ENCODE measurements at places on chromosomes 2 and 18. TPM values are rescaled to one million over a fixed set of nuclear protein-coding genes. Genes with fewer than 3 reads are reported as not detected.

DNA sequence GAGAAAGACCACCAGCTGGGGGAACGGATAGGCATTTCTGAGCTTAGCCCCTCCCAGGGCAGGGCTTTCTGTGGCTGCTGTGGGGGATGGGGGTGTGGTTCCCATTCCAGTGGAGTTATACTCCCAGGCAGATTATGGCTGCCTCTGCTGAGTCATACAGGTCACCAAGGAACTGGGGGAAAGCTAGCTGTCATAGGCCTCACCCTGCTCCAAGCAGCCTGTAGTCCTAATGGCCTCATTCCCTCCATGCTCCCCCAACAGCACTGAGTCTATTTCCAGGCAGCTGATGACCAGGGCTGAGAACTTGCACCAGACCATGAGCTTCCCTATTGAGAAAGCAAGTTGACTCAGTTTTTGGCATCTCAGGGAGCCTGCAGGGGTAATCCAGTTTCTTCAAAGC, 87.1 kb downstream of the GPR39 start:
- no peak for DNase-seq

- DNase-seq, result no peak
Measured at GRCh38 chr2:181781078-181781786, 100.9 kb upstream of the NEUROD1 start.

DNA sequence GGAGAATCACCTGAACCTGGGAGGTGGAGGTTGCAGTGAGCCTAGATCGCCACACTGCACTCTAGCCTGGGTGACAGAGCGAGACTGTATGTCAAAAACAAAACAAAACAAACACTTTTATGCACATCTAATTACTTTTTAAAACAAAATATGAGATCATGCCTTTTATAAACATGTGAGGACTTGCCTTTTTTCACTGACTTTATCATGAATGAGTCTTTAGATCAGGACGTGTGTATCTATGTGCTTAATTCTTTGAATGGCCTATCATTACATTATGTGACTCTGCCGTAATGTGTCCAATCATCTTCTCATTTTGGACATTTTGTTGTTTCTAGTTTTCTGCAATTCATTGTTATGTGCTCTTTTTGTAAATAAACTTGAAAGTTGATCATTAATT, 58.7 kb downstream of the FAM117B start:
- no peak for DNase-seq

DNA sequence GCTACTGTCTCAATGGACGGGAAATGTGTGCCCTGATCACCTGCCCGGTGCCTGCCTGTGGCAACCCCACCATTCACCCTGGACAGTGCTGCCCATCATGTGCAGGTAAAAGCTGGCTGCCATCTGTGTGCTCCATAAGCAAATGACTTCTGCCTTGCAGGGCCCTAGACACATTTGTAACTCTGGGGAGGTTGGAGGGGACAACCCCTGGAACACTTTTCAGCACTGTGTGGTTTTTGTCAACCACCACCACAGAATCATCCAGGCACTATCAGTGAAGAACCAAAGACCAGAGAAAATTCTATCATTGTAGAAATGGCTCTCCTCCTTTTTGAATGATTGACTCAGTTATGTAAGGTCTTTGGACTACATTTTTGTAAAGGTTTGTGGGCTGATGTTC, 84.3 kb downstream of the FEZ2 start:
- DNase-seq, result no peak

- DNase-seq, result no peak
Measured at GRCh38 chr2:215745331-215745730, 268.0 kb downstream of the MREG start.

The AQP4 gene
- not detected for total RNA-seq

The APLF gene
- total RNA-seq, result 2.0 TPM

DNA sequence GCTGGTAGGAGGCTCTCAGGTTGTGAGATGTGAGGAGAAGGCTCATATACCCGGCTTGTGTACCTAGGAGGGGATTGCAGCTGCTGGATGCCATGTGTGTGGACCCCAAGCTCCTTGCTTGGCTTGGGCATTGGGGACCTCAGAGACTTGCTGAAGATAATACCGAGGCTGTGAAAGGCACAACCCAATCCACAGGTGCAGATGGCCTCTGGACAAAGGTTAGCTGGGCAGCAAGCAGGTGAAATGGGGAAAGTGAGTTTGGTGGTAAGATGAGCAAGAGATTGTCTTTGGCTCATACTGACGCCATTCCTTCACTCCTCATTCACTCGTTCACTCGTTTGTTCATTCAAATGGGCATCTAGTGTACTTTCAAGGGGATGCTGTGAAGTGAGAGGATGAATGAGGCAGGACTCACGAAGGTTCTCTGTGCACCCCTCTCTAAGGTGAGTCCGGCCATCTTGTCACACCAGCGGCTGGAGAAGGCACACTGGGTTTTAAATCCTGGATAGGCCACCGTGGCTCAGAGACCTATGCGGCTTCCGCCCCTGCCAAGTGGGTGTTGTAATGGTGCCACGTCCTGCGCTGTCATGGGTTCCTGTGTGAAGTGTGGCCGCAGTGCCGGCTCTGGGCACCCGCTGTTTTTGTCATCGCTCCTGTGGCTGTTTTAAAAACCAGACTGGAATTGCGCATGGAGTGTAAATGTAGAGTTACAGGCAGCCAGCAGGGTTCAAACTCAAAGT, 13.7 kb downstream of the FBLN7 start:
- DNase-seq, result no peak

The OXER1 gene
- total RNA-seq, result not detected

DNA sequence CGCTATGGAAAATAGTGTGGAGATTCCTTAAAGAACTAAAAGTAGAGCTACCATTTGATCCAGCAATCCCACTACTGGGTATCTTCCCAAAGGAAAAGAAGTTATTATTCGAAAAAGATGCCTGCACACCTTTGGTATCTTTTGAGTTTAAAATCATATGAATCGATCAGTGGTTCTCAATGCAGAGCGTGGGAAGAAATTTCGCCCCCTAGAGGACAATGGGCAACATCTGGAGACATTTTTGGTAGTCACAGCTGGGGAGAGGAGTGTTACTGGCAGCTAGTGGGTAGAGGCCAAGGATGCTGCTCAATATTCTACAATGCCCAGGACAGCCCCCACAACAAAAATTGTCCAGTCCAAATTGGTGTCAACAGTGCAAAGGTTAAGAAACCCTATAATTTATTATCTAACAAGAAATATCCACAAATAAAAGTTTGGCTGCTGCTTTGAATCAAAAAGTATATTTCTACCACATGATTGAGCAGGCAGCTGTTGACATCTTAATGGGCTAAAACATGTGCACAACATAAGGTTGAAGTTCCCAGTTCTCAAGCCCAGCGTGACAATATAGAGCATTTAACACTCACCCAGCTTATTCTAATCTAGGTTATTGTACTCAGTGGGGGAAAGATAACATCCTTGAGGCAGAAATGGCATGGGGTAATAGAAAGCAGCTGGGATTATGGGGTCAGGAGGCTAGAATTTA, 425.7 kb downstream of the LRATD1 start:
- no peak for DNase-seq

The LOXL3 gene
- total RNA-seq, result 1.2 TPM

The PARD6G gene
- total RNA-seq, result not detected

- no peak for DNase-seq
Measured at GRCh38 chr2:170710609-170710979, 4.5 kb upstream of the SP5 start.

GRCh38 chr2:203637471-203638167, 68.8 kb upstream of the CD28 start:
- DNase-seq, result no peak

GRCh38 chr2:83251321-83251872, 1207.7 kb downstream of the SUCLG1 start:
- DNase-seq, result no peak

The DNAH7 gene
- 0.02 TPM for total RNA-seq

DNA sequence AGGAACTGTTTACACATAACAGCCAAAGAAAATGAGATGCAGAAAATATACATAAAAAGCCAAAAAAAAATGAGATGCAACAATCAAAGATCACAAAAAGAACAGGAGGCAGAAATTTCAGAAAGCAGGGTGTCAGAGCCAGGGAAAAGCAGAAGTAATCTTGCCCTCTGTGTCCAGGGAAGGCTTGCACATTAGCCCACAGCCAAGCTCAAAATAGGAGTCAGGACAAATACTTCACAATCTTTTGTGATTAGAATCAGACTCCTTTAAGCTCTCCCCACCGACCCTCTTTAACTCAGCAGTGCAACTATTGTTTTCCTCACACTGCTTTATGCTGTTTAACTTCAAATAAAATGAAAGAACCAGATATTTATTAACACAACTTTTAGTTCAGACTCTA, 34.6 kb downstream of the IAH1 start:
- no peak for DNase-seq

The SP140 gene
- 55.3 TPM for total RNA-seq

The ALK gene
- total RNA-seq, result not detected

The FOXI3 gene
- total RNA-seq, result not detected

The HOXD13 gene
- total RNA-seq, result not detected

DNA sequence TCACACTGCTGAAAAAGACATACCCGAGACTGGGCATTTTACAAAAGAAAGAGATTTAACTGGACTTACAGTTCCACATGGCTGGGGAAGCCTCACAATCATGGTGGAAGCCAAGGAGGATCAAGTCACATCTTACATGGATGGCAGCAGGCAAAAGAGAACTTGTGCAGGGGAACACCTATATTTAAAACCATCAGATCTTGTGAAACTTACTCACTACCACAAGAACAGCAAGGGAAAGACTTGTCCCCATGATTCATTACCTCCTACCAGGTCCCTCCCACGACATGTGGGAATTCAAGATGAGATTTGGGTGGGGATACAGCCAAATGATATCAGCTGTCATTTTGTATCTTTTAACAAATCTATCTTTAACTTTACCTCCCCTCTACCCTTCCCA, 251.1 kb upstream of the RASGRP3 start:
- DNase-seq, result no peak

DNA sequence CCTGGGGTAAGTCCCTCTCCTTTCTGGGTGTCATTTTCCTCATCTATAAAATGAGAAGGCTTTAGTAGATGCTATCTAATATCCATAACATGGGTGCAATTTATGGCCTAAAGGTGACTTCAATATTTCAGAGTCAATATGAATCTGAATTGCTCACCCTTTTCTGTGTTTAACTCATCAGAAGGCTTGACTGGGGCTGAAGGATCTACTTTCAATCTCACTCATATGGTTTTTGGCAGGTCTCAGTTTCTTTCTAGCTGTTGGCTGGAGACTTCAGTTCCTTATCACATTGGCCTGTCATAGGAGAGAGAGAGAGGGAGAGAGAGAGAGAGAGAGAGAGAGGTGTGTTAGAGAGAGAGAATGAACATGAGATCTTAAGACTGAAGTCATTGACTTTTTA, 343.7 kb upstream of the MEX3C start:
- DNase-seq, result no peak

The PSMD14 gene
- 100 TPM for total RNA-seq

The MLPH gene
- total RNA-seq, result not detected

GRCh38 chr2:160615706-160616105, 122.1 kb upstream of the RBMS1 start:
- no peak for DNase-seq

DNA sequence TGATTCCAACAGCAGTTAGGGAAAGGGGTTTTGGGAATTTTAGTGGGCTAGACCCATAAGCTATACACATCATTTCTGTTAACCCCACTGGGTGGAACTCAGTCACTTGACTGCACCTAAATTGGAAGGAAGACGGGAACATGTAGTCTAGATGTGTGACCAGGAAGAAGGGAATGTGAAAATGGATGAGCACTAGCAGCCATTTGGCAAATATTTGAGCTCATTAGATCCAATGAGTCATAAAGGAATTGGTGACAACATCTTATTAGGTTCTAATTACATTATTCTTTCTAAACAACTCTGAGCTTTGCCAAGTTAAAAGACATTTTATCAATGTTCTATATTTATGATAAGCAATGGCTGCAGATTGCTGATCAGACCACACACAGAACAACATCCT, 400.6 kb downstream of the IRS1 start:
- no peak for DNase-seq
